ENCODE measurements at places on chromosomes 12 and 14.

DNA sequence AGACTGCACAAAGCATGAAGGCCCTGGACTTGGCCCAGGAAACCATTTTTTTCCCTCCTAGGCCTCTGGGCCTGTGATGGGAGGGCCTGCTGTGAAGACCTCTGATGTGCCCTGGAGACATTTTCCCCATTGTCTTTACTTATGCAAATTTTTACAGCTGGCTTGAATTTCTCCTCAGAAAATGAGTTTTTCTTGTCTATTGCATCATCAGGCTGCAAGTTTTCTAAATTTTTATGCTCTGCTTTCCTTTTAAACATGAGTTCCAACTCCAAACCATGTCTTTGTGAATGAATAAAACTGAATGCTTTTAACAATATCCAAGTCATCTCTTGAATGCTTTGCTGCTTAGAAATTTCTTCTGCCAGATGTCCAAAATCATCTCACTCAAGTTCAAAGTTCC, 43.7 kb upstream of the TRHDE start:
- DNase-seq: no peak

DNA sequence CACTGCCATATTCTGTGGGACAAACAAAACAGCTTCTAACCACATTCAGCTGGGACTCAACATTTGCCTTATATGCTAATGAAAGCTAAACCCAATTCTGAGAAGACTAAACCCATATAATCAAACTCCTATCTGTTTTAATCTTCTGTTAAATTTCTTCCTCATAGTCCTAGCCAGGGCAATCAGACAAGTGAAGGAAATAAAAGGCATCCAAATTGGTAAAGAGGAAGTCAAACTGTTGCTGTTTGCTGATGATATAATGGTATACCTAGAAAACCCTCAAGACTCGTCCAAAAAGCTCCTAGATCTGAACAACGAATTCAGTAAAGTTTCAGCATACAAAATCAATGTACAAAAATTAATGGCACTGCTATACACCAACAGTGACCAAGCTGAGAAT, 157.1 kb downstream of the PHLDA1 start:
- DNase-seq: no peak

DNA sequence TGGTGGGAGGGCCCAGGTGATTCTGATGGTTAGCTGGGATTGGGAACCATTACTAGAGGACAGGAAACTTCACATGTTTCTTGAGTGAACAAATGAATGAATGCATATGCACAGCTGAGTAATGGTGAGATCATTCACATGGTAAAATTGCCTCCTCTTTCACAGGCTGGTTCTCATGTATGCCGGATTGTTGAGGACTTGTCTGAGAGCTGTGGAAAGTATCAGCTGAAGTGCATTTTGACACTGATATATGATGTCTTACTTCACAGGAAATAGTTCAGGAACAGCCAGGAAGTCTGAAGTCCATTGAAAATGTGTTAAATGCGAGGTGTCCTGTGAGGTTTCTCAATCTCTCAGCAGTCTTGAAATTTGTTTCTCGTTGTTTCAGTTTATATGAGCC, 77.6 kb upstream of the DACT1 start:
- no peak for DNase-seq

GRCh38 chr12:48828841-48829575, 10.7 kb downstream of the CACNB3 start:
- no peak for DNase-seq

DNA sequence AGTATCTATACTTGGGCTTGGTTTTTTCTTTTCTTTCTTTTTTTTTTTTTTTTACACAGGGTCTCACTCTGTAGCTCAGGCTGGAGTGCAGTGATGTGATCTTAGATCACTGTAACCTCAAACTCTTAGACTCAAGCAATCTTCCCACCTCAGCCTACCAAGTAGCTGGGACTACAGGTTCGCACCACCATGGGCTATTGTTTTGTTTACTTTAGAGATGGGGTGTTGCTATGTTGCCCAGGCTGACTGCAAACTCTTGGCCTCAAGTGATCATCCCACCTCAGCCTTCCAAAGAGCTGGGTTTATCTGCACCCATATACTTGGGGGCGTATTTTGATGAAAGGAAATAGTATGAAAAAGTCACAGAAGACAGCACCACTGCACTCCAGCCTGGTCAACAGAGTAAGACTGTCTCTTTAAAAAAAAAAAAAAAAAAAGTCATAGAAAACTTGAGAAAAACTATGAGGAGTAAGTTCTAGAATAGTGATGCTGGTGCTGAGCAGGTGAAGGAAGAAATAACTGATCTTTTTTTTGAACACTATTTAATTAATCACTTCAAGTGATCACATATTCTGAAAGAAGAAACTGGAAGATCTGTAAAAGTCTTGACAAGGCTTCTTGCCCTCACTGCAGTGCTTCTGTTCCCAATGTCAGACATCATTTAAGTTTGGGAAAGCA, 53.8 kb upstream of the NPFF start:
- DNase-seq: no peak

GRCh38 chr12:69497308-69498026, 27.3 kb downstream of the FRS2 start:
- no peak for DNase-seq

GRCh38 chr12:81329085-81329484, 251.2 kb downstream of the ACSS3 start:
- DNase-seq: no peak

DNA sequence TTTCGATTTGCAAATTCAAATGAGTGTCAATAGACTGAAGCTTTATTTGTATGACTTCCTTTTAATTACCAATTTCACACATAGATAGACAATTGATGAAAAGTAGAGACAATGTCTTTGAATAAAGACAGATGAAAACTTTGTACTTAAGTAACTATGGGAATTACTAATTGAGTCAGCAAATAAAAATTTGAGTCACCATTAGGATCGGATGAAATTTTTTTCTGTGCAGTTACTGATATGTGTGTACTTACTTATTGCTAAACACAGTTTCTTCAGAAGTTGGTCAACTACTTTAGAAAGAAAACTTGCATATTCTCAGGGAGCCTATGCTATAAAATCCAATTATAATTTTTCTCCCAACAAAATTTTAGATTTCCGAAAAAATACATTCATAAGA, 224.9 kb upstream of the SLC16A7 start:
- DNase-seq: no peak

DNA sequence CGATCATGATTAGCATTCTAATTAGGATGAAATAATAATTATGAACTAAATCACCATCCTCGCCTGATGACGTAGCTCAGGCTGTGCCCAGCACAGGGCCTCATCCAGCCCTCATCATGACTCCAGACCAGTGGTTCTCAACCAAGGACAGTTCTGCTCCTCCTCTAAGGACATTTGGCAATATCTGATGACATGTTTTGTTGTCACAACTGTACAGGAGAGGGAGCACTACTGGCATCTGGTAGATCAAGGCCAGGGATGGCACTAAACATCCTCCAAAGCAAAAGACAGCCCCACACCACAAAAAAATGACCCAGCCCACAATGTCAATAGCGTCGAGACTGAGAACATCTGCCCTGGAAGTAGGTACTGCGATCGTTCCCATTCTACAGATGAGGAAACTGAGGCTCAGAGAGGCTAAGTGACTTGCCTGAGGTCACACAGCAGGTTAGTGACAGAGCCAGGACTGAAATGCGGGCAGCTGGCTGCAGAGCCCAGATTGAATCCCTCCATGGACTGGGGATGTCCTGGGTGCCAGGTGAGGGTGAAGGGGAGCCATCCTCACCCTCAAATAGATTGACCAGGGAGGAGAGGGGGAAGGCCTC, 15.5 kb downstream of the TRPV4 start:
- no peak for DNase-seq

GRCh38 chr14:69260861-69261564, 1.1 kb downstream of the GALNT16 start:
- no peak for DNase-seq

DNA sequence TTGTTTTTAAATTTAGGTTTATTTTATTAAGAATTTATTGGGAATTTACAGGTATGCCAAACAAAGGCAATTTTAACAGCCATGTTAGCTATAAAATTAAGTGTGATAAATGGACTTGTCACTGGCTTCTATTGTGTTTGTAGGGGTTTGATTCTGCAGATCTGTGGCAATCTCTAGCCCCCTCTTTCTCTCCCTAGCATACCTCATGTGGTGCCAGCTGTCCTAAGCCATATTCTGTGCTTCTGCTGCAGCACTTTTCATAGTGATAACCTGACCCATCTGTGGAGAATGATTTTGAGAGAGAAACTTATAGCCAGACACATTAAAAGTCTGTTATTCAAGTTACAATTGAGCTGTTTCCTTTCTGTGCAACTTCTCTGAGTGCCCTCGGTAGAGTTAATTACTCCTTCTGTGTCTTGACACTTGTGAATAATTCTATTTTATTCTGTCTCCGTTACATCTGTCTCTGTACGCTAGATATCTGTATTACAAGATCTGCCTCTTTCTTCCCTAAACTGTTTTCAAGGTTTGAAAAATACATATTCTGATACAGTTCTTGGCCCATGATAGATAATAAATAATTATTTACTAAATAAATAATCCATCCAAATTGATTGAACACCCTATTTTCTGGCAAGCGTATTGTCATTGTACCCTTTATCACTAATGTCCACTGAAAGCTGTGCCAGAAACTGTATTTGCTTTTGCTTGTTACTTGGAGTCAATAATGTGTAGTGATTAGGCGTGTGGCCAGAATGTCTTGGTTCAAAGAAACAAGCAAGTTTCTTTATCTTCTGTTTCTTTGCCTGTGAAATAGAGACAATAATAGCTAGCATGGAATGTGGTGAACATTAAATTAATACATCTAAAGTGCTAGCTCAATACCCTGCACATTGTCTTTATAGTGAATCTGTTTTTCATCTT, 40.0 kb downstream of the FRS2 start:
- no peak for DNase-seq

DNA sequence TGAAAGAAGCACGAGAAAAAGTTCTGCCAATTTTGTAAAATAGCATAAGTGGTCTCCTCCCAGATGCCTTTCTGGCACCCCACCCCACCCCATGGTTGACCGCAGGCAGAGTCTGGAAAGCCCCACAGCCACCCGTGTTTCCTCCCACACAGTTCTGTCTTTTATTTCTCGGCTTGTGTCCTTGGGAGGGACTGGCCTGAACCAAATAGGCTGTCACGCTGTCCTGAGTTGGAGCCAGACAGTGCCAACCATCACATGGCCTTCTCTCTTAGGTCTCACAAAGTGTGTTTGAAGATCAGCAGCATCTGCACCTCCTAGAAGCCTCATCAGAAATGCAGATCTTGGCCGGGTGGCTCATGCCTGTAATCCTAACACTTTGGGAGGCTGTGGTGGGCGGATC, 10.2 kb upstream of the LTA4H start:
- DNase-seq: no peak

- no peak for DNase-seq
Observed at GRCh38 chr12:110230655-110231054, 50.4 kb upstream of the ATP2A2 start.

- no peak for DNase-seq
Observed at GRCh38 chr12:46209914-46210872, 58.6 kb downstream of the SLC38A1 start.

GRCh38 chr12:79563021-79563740, 127.6 kb downstream of the PAWR start:
- DNase-seq: no peak

DNA sequence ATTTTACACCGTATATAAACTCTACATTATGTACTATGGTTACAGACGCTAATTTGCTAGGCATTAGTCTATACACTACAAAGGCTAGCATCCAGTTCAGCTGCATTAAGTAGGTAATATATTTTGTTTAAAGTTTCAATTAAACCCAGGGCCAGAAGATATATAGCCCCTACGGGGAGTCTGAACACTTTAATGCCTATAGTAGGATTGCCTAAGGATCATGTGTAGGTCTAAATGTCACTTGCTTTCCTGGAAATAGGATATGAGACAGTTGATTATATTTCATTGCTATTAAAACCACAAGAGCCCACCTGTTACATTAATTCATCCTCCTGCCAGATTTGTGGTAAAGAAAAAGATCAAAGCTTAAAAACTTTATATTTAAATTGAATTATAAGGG, 286.9 kb downstream of the TMTC2 start:
- peak; percentile 52 for DNase-seq

GRCh38 chr14:26984311-26985177, 386.7 kb upstream of the NOVA1 start:
- peak; percentile 39 for DNase-seq

DNA sequence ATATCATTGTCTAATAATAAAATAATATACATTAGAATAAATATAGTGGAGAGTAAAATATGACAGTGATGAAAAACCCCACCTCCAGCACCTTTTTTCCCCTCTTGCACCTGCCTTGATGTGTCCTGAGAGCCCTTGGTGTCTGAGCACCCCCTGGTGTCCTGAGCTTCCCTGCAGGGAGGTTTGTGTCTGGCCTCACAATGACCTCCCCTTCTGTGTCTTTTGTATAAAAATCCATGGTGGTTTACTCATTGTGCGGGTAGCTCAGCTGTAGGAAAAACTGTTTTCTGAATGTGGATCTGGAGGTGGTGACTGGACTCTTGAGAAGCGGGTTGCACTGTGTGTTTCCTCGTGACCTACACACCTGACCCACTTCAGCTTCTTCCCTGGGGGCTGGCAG, 636.9 kb downstream of the TMEM121 start:
- DNase-seq: no peak

DNA sequence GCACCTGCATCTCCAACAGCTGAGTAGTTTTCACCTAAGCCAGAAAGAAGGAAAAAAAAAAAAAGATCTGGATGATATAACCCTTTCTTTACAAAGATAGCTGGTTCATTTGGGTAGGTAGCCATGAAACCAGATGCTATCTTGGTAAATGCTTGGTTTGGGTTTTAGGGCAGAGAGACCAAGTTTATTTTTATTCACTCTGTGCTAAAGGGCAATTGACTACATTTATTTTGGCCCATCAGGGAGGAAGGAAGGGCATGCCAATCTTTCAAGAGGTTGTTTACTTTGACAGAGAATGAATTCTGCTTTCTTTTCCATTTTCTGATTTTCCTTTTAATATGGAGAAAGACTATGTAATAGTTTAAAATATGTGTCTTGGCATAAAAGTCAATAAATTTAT, 91.0 kb downstream of the NTN4 start:
- DNase-seq: no peak

DNA sequence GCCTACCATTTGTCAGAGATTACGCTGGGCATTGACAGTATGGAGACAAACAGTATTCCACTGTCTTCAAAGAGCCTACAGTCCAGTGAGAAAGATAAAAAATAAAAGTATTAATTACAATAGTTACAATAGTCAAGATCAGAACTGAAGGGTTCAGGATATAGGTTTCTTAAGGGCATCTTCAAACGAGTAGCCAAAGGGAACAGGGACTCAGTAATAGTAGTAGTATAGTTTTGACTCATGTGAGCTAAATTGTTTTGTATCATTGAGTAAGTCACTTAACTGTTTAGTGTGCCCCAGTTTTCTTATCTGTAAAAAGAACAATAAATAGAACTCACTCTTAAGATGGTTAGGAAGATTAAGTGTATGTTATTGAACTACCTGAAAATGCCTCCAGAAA, 123.6 kb downstream of the METTL25 start:
- no peak for DNase-seq

DNA sequence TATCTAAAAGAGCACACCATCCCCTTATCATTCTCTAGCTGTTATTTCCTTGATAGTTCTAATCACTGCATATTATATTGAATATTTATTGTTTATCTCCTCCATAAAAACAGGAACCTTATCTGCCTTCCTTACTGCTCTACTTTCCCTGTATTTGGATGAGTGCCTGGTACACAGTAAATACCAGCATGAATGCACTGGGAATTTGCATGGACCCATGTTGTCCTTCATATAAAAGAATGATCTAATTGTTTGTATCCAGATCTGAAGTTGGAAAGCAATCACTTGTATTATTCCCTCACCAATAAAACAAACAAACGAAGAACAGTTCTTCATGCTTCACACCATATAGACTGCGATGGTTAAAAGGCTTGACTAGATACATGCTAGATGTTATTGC, 15.3 kb upstream of the CNOT2 start:
- no peak for DNase-seq

All from right renal cortex interstitium (tissue), 3 donors.